ENCODE measurements at places on chromosomes 12 and 14.
A peak's percentile ranks its signal among the peaks of the same experiment; 100 is the strongest.

DNA sequence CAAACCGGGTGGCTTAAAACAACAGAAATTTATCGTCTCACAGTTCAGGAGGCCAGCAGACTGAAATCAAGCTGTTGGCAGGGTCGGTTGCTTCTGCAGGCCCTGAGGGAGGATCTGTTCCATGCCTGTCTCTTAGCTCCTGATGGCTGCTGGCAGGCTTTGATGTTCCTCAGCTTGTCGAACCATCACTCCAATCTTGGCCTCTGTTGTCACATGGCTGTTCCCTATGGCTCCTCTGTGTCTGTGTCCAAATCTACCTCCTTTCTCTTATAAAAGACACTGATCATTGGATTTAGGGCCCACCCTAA is 14.0 kb downstream of the NFATC4 start:
- DNase-seq: no peak

GRCh38 chr12:113485330-113485729 is 13.7 kb upstream of the LHX5 start:
- DNase-seq: no peak

GRCh38 chr12:44405297-44405696 is 470.8 kb downstream of the NELL2 start:
- DNase-seq: no peak

GRCh38 chr12:103769240-103769945 is 71.6 kb downstream of the NT5DC3 start:
- DNase-seq: no peak

GRCh38 chr14:61726778-61727658 is 31.7 kb downstream of the HIF1A start:
- no peak for DNase-seq

DNA sequence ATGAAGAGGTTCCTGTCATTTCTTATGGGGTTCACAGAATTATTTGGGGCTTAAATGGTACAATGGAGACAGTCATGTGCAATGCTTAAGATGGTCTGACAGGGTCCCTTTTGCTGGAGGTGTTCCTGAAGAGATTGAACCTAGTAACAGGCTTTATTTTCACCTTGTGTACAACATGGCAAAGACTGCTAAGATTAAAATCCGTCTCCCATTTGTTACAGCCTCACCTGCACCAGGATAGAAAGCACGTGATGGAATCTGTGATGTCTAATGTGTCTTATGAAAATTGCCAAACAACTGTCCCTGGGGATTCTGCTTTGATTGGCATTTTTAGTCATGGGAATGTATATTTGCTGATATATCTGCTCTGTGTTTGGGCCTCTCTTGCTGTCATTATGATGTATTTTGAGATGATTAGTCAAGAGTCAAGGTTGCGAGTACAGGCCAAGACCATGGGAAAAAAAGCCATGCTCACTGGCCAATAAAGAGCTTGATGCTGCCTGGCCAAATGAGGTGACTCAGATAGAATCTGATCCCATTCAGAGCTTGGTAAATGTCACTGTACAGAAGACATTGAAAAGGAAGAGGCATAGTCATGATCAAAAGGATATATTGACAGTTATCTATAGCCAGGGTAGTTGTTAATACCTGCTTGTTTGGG is 96.1 kb downstream of the FLRT2 start:
- DNase-seq: no peak

- no peak for DNase-seq
These were observed 143.1 kb downstream of the BICD1 start for GRCh38 chr12:32249777-32250176.

DNA sequence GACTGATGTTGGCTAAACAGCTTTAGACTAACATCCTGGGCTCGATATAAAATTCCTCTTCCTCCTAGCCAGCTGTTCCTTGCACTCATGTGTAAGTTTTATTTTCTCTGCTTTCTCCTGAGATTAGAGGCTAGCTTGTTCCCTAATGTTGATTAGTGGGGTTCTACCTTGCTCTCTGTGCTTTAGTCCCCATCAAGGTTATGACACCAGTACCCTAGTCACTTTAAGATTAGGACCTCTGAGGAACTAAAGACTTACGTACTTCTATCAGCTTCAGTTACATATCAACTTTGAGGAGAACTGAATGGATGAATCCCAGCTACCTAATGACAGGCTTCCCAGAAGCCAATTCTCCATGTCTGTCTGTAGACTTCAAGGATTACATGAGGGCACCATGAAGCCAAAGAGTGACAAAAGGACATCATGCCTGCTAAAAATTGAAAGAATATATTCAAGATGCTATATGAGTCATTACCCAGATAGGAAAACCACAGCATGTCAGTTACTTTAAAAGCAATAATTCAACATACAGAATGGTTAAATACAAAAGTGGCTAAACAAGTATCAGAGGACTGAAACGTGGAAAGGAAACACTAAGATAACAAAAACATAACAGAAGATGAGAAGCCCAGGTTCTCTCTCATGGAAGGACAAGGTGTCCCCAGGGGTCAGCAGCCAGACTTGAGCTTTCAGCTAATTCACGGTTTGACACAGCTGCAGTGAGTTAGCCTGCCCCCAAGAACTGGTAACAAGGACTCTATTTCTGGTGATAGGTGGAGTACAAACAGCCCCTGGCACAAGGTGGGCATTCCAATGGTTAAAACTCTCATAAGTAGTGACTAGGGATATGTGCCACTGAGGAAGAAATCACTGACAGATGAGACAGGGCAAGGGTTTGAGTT is 20.4 kb downstream of the ADAM20 start:
- DNase-seq: no peak

DNA sequence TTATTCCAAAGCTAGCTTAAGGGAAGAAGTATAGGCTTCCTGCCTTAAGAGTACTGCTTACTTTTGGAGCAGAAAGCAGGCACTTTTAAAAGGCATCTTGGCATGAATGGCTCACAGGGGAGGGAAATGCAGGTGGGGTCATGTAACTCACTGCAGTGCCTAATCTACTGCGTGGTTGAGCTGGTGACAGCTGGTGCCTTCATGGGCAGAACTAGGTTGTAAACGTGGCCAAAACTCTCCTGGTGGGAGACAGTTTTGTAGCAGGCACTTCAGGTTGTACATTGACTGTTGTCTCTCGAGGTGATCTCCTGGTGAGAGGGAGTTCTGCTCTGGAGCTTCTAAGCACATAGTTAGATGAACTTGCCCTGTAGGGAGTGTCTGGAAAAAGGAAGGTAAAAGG is 962.5 kb downstream of the DIO2 start:
- no peak for DNase-seq

DNA sequence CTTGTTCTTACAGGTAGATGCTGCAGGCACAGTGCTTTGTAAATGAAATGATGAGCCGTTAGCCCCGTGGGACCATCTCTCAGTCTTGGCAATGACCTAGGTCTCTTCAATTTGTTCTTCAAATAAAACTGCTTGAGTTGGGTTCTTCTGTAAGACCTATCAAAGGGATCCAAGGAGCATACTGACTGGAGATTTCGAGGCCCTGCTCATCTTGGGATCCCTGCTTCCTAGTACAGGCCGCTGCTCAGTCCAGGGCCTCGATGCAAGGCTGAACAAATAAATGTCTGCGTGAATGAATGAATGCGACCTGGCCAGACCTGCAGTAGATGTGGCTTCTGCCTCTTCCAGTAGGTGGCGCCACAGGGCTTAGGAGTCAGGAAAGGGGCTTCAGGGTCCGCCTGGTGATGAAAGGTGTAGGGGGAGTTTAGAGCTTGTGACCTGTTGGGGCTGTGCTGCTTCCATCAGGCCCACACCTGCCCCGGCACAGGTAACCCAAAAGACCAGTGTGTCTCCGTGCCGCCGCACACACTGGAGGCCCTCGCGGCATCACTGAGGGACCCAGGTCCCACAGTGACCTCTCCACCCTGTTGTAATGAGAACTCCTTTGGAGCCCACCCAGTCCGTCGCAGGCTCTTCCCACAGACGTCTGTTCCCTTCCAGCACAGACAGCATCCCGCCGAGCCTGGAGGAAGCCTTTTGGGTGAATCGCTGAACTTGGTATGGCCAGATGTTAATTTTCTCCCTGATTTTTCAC is 4.4 kb downstream of the CACNA1C start:
- DNase-seq: peak; percentile 67

DNA sequence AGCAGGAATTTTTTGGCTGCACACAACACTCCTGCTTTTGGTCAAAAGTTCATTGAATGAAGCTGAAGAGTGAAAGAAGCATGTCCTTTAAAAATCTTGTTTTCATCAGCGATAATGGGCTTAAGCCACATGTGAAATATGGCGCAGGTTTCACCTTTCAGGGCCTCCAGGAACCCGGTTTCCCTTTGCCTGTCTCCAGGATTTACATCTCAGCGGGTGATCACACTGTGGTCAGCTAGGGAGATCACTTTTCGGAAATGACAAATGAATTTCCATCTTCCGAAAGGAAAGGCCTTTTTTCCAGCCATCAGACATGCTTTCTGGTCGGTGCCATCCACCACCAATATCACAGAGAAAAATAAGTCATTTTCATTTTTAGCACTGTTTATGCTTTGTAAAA is 727.1 kb upstream of the TBX3 start:
- peak; percentile 18 for DNase-seq

DNA sequence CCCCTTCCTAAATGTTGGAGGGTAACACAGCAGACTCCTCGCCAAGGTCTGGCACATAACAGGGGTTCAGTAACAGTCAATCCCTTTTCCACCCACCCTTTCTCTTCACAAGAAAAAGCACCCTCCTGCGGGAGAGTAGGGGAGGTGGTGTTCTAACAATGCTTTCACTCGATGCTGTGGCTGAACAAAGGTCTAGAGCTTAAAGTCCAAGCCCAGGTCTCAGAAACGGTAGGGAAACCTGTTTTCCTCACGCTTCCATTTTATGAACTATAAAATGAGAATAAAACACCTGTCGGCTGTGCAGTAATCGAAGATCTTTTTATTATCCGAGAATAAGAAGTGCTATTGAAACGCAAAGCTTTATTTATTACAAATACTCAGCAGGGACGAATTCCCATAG is 20.9 kb upstream of the CACNA2D4 start:
- no peak for DNase-seq

- DNase-seq: no peak
These were observed 5.8 kb downstream of the NFE2 start for GRCh38 chr12:54294953-54295566.

DNA sequence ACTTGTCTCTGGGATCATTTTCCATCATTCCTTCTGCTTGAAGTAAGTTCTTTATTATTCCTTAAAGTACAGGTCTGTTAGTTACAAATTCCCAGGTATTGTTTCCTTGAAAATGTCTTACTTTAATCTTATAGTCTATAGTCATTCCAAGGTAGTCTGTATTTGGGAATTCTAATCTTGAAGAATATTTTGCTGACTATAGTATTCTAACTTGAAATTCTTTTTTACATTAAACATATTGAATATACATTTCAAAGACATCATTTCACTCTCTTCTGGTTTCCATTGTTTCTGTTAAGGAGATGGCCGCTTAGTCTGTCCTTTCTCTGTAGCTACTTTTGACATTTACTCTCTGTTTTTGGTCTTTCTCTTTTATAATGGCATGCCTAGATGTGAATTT is 399.8 kb downstream of the TMEM117 start:
- no peak for DNase-seq

Measured in fibroblast of skin of right biceps (primary cell).